Activated T-cell treated with anti-CD3 and anti-CD28 coated beads, Interleukin-2, amount 50 U/mL, for 72 hours (primary cell): ENCODE measurements at places on chromosomes 3 and 15. TPM values are rescaled to one million over a fixed set of nuclear protein-coding genes. Genes with fewer than 3 reads are reported as not detected.

DNA sequence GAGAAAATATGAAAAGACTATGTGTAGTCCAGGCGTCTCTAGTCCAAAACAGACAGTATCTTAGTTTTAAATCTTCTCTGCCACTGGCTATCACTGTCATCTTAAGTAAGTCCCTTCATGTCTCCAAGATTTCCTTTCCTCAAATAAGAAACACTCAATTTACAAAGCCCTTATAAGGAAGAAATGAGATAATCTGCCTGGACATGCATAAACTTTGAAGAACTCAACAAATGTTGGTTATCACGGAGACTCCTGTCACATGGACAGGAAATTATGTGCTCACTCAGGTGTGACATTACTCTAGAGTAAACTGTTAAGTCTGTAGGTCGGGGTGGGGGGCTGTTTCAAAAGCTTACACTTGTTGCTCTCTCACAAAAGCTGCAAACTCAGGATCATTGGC lies 91.9 kb downstream of the IMPG2 start:
- H3K27ac ChIP-seq: no peak overlapping the region
- H3K4me1 ChIP-seq: no peaks in the 10 kb centered on the region
- no peaks in the 10 kb centered on the region for H3K36me3 ChIP-seq
- no peak for DNase-seq
- H3K27me3 ChIP-seq: no peaks in the 10 kb centered on the region

GRCh38 chr3:7074217-7074616 lies 213.3 kb downstream of the GRM7 start:
- no peaks in the 10 kb centered on the region for H3K36me3 ChIP-seq
- no peak overlapping the region for H3K4me3 ChIP-seq
- no peaks in the 10 kb centered on the region for H3K4me1 ChIP-seq

DNA sequence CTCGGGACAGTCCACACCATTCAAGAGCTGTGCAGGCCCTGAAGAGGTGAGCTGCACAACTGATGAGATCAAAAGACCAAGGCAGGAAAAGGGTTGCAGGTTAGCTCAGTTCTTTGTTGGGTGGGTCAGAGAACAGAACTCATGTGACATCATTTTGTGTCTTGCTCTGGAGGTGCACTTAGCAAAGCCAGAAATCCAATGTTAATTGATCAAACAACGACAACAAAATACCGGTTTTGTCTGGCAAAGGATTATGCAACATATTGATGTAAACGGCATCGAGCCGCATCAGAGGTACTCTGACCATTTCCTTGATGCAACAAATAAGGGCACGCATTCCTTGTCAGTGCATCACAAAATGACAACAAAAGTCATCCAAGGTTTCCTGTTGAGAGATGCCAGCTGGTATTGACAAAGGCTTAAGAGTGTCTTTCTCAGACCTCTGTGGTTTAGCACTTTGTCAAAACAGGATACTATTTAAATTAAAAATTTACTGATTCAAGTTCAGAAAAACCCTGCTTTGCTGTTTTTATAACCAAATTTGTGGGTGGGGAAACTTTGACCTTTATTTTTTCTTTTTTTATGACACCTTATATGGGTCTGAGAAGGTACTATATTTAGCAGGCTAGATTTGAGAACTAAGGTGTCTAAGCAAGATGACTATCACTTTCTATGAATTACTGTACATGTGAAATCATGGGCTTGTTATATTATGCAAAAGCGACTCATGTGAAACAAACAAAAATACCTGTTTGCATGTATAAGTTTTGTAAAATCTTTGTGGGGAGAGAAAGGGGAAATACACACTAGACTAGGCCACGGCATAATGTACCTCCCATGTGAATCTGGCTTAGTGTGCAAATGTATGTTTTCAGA lies 496.1 kb downstream of the FOXP1 start:
- peaks cover 86% of the 10 kb centered on the region for H3K4me1 ChIP-seq
- peak overlapping the region; percentile 25 for H3K27ac ChIP-seq
- no peaks in the 10 kb centered on the region for H3K27me3 ChIP-seq
- H3K36me3 ChIP-seq: peaks cover 2% of the 10 kb centered on the region

- DNase-seq: peak; percentile 5
- no peak overlapping the region for H3K4me3 ChIP-seq
Measured at GRCh38 chr3:45414823-45415222, 26.4 kb downstream of the LARS2 start.

DNA sequence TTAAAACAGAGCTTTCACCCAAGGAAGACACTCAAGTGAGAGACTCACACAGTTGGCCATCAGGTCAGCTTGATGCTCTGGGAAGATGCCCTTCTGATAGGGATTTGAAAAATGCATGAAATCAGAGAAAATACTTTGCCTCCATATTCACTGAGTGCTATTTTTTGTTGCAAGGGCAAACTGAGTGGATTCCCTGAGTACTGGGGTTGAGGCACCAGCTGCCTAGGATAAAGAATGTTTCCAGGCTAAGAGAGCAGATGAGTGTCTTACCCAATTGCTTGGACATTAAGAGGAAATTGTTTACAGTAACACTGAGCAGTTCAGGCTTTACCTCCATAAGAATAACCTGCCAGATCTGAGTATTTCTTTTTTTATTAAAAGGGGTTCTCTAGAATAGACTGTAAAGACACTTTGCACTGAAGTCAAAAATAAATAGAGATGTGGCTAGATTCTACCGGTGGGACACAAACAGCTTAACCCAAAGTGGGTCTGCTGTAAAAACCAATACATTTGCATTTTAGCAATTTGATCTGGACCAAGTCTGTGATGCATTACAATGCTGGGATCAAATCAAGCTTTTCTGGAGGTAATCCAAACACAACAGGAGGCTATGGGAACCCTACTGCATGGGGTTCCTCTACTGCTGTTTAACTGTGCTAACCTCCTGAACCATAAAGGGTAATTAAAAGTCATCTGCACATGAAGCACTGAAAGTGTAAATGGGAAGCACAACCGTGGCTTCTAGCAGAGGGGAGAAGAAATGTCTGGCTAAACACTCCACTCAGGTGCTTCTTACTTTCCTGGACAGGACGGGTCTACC lies 238.8 kb upstream of the WNT5A start:
- H3K27ac ChIP-seq: no peak overlapping the region
- DNase-seq: no peak
- H3K36me3 ChIP-seq: no peaks in the 10 kb centered on the region
- H3K27me3 ChIP-seq: peaks cover 11% of the 10 kb centered on the region
- H3K4me3 ChIP-seq: no peak overlapping the region
- no peaks in the 10 kb centered on the region for H3K4me1 ChIP-seq

DNA sequence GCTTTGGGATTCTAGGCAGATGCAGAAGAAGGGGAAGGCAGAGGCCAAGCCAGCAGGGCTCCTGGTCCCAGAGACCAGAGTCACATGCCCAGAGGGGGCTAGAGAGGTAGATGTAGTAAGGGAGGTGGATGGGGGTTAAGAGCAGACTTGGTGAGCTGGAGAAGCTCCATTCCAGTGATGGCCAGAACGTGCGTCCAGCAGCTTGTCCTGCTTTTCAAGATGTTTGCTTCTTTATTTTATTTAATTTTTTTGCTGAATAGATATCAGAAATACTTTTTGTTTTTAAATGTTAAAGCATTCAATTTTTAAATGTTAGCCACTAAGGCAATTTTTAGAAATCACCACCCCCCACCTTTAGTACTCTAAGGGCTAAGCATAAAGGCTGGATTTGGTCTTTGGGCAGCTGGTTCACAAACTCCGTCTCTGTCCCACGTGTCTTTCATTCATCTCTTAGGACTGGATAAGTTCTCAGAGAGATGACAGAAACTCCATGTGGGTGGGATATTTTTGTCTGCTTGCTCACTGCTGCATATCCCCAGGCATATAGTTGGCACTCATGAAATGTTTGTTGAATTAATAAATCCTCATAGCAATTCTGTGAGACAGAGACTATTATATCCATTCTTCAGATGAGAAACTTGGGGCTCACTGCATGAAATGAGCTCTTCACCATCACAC lies 6.7 kb downstream of the COLQ start:
- no peak for DNase-seq
- no peaks in the 10 kb centered on the region for H3K36me3 ChIP-seq

DNA sequence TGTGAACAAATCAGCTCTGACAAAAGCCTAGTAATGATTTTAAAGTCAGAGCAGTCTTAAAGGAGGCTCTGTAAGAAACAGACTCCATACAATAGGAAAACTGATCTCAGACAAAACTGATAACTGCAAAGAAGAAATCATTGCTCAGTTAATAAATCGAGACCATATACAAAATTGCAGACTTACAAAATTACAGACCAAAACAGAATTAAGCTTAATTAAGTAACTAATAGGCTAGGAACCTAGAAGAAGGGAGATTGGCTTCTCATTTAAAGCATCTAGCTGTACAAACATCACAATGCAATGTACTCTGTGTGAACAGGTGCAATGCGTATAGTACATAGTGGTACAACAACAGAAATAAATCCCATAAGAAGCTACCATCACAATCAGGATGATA lies 46.3 kb downstream of the ZBTB20 start:
- no peaks in the 10 kb centered on the region for H3K27me3 ChIP-seq
- DNase-seq: no peak
- peak overlapping the region; percentile 78 for H3K4me3 ChIP-seq
- H3K4me1 ChIP-seq: peaks cover 56% of the 10 kb centered on the region

- no peak overlapping the region for H3K27ac ChIP-seq
- H3K36me3 ChIP-seq: no peaks in the 10 kb centered on the region
- H3K4me1 ChIP-seq: peaks cover 14% of the 10 kb centered on the region
- H3K4me3 ChIP-seq: no peak overlapping the region
- H3K27me3 ChIP-seq: no peaks in the 10 kb centered on the region
- DNase-seq: no peak
Measured at GRCh38 chr15:58793862-58794261, 22.8 kb downstream of the MINDY2 start.

DNA sequence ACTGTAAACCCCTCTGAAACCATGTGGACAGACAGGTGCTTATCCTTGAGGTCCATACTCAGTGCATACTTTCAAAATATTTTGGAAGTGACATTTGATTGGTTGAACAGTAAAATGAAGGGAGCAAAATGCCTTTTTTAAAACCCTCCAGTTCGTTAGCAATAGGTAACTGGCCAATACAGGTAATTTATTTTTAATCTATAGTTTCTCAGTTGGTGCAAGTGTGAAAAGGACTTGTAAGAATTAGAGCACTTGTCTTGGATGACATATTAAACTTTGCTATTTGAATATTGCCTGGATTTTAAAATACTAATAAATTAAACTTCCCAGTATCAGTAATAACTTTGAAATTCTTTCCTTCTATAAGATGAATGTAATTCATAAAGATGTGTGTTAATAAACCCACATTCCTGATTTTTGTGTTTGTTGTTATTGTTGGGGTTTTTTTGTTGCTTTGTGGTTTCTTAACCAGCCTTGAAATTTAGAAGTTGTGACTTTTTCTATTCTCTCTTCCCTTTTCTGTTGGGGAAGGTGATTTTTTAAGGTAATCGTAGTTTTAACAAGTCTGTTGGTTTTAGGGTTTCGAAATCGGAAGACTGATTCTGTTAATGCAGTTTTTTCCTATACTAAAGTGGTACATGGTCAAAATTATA lies 90.0 kb downstream of the STT3B start:
- H3K4me1 ChIP-seq: peaks cover 28% of the 10 kb centered on the region
- H3K36me3 ChIP-seq: peaks cover 10% of the 10 kb centered on the region
- DNase-seq: no peak
- no peak overlapping the region for H3K27ac ChIP-seq

DNA sequence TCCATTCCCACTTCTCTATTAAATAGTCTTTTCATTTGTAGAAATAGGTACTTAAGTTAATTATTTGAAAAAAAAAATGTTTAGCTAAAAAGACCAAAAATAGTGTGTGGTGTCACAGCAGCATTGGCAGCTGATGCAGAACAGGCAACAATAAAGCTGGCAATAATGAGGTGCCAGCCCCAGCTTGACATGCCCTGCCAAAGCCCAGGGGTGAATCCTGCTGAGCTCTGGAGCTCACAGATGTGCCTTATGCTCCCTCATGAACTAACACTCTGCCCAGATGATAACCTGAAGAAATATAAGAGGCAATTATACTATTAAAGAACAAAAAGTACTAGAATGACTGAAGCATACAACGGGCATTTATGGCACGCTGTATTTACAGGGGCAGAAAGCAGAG lies 63.8 kb downstream of the IGSF11 start:
- no peak for DNase-seq
- H3K36me3 ChIP-seq: no peaks in the 10 kb centered on the region
- H3K4me3 ChIP-seq: no peak overlapping the region
- H3K27ac ChIP-seq: no peak overlapping the region

DNA sequence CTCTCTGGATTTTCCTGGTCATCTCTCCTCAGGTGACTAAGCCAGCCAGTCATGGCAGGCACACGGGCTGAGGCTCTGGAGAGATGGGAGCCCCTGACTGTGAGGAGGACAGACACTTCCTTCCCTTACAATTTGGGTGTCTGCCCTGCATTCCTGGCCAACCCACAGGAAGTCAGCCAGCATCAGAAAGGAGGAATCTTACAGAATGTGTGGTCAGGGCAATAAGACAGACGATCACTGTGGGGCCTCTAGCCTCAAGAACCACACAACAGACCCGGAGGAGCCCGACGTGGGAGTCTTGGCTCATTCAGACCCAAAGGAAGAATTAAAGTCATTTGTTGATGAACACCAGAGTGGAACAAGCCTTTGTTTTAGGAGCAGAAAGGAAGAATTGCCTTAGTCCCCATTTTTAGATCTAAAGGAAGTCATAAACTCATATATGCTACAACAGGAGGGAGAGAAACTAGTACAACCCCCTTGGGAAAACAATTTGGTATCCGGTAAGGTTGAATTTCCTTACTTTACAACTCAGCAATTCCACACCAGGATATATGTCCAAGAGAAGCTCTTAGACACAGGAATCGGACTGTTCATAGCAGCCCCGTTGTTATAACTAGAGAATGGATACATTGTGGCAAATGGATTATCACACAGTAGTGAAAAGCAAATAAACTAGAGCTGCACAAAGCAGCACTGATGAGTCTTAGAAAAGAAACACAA lies 62.2 kb downstream of the ABTB1 start:
- no peak overlapping the region for H3K27ac ChIP-seq
- H3K4me1 ChIP-seq: peaks cover 5% of the 10 kb centered on the region
- no peak for DNase-seq
- no peaks in the 10 kb centered on the region for H3K36me3 ChIP-seq

Gene CCDC9B
- 1.6 TPM for total RNA-seq

Gene AQP9
- 0.56 TPM for total RNA-seq

Gene TUSC7
- not detected for total RNA-seq

Gene CCDC71
- 15.7 TPM for total RNA-seq

Gene FANCD2OS
- not detected for total RNA-seq

Gene RLBP1
- total RNA-seq: 0.53 TPM

Gene HPS3
- 18.9 TPM for total RNA-seq

Gene PRR20G
- total RNA-seq: not detected

Gene MORC1
- total RNA-seq: not detected

Gene TMIE
- 1.5 TPM for total RNA-seq

Gene RPUSD3
- total RNA-seq: 53.7 TPM
